Cardiac fibroblast (primary cell): ENCODE measurements at places on chromosomes 3 and 15.
A peak's percentile ranks its signal among the peaks of the same experiment; 100 is the strongest.

DNA sequence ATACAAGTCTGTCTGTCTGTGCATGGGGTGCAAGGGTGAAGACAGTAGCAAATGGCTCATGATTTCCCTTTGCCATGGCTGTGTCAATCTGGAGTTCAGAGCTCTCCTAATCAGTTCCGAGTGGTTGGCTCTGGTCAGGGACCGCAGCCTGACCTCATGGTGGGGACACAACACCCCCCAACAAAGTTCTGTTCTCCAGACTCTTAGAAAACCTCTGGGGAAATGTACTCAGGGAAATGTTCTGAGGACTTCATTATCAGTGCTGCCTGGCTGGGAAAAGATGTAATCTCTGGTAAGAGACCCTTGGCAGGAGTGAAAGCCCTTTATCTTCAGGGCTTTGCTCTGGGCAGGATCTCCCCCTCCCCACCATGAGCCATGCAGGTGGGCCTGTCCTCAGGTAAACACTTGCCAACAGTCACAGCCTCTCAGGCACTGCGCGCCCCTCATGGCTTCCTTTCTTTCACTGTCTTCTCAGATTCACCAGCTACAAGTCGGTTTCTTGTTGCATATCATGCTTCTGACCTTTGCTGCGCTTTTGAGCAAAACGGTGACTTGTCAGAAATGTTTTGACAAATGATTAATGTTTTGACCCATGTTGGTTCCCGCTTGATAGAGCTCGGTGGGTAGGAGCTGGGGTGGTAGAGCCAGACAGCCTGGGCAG is 95.5 kb downstream of the ST6GAL1 start:
- no peak for DNase-seq

GRCh38 chr15:70559265-70560239 is 203.8 kb downstream of the UACA start:
- peak; percentile 61 for DNase-seq

- no peak for DNase-seq
Observed at GRCh38 chr3:87309601-87310000, 33.2 kb upstream of the POU1F1 start.

- DNase-seq: no peak
Observed at GRCh38 chr15:100780208-100780800, 99.3 kb upstream of the ALDH1A3 start.

- peak; percentile 59 for DNase-seq
Observed at GRCh38 chr3:141738891-141739363, 829 bp downstream of the RNF7 start.

GRCh38 chr3:42572278-42572677 is 9.5 kb downstream of the SEC22C start:
- DNase-seq: peak; percentile 45

DNA sequence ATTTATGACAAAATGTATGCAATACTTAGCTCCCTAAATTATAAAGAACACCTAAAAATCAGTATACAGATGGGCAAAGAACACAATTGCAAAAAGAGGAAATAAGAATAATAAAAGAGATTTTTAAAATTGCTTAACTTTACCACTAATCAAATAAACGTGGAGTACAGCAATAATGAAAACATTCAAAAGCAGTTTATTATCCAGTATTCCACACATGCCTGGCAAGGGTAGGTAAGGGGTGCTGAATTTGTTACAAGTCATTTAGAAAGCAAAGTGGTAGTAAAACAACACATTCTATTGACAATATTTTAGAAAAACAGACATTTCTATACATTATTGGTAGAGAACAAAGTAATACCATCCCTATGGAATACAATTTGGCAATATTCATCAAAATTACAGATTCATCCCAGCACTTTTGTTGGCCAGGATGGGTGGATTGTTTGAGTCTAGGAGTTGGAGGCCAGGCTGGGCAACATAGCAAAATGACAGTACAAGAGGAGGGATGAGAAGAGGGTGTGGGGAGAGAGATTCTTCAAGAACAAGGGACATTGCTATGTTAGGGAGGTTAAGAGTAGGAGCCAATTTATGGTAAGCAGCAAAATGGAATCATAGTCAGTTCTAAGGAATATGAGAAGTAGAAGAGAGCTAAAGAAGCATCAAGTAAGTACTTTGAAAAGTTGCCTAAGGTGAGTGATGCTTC is 3.7 kb upstream of the ACKR4 start:
- DNase-seq: no peak

GRCh38 chr3:123618076-123618708 is 33.3 kb upstream of the HACD2 start:
- no peak for DNase-seq

- DNase-seq: peak; percentile 18
Observed at GRCh38 chr3:57770009-57770827, 14.1 kb downstream of the SLMAP start.

DNA sequence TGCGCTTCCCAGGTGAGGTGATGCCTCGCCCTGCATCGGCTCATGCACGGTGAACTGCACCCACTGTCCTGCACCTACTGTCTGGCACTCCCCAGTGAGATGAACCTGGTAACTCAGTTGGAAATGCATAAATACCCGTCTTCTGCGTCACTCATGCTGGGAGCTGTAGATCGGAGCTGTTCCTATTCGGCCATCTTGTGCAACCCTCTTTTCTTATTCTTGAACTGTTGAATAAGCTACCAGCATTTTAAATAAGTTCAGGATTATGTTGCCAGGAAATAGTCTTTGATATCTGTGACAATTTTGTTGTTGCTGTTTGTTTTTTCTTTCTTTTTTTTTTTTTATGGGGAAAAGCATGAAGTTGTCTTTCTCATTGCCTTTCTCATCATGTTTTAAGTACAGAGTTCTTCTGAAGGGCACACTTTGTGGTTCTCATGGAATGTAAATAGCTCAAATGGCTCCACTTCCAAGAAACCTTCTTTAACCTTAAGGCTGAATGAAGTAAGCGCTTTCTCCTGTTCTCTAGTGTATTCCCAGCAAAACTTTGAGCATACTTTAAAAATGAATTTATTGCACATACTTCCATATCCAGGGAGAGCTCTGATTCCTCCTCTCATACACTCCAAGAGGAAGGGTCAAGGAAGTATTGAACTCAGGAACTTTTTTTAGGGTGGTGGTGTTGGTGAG is 468.0 kb upstream of the TBL1XR1 start:
- DNase-seq: peak; percentile 8

DNA sequence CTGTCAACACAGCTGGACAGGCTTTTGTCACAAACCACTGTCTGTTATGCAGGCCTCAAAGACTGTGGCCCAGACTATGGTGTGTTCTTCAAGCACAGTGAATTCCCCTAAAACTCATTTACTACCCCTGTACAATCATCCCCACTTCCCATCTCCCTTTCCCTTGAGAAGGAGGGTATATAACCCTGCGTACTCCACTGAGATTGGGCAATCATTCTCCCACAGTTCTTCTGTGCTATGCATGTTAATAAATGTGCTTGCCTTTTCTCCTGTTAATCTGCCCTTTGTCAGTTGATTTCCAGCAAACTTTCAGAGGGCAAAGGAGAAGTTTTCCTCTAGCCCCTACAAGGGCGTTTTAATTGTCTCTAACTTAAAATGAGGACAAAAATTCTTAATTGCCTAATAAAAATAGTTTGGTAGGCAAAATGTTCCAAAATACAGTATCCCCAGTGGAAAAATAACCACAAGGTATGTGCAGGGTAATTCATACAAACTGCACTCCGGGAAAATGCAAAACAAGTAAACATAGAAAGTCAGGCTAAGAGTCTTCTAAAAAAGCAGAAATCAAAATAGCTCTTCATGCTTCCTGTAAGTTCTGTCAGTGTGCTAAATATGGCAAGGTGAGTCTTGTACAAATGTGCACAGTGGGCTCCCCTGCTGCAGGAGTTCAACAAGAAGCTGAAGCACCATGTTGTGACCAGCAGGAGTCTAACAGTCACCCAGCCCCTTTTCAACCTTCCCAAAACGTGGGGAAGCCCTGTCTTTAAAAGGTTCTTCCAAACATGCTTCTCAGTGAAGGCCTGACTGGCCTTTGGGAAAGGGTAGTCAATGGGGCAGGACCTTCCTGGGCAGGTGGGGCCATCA is 10.2 kb downstream of the ATP10A start:
- DNase-seq: peak; percentile 13

DNA sequence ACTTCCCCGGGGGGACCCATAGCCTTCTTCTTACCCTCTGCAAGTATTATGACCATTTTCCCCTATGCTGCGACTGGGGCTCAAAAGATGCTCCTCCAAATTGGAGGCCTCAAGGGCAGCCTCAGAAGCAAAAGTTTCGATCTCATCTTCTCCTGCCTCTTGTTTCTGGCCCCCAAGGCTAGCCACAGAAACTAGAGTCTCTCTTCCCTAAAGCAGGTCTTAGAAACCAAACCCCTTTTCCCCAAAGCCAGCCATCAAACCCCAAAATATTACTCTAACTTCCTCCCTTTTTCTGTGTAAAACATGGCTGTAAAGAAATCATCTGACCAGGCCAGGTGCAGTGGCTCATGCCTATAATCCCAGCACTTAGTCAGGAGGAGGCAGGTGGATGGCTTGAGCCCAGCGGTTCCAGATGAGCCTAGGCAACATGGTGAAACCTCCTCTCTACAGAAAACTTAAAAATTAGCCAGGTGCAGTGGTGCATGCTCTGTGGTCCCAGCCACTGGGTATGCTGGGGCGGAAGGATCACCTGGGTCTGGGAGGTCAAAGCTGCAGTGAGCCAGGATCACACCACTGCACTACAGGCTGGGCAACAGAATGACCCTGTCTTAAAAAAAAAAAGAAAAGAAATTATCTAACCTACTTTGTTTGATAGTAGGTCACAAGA is 36.7 kb upstream of the MFGE8 start:
- no peak for DNase-seq

DNA sequence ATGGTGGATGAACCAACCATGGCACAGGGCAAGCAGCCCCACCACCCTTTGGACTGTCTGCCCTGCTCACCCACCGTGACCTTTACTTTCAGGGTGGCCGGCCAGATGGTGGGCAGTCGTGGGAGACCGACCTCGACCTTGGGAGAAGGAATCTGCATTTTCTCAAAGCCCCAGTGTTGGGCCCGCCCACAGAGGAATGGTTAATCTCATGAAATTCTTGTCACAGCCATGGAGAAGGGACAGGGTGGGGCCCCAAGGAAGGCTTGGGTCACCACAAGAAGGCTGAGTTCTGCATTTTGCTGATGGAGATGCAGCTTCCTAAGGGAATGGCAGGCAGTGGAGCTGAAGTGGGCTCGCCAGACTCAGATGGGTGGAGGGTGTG is 2.9 kb downstream of the PLXND1 start:
- DNase-seq: peak; percentile 32
